ENCODE measurements at places on chromosomes 2 and 18.

GRCh38 chr2:160425434-160426151, 68.0 kb downstream of the RBMS1 start:
- no peak for DNase-seq

DNA sequence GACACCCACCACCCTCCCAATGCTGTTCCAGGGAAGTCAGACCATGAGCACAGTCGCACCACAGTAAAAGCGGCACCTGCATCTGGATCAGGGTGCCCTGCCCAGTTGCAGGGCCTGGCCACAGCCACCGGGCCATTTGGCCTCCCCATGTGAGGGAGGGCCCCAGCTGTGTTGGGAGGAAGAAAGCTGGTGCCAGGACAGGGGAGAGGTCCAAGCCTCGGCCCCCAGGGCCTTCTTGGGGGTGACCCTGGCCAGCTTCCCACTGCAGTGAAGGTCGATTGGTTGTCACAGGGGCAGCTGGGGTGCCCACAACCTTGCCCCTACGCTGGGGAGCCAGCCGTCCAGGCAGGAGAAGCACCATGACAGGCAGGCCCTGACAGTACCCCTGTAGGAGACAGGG, 183.2 kb upstream of the RAB6C start:
- no peak for DNase-seq

DNA sequence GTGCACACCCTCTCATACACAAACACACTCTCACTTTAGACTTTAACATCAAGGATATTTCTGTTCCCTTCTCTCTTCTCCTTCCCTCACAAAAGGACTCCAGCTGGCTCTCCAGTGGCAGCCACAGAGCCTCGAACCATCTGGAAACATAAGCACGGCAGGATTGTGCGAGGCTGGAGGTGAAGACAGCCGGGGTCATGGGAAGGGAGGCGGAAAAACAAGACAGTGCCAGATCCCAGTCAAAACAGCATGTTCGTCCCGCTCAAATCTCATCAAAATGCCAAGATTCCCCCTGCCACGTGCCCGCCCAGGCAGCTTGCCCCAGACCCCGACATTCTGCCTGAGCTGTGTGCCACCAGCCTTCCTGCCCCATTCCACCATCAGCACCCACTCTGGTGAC, 180.3 kb downstream of the ZBTB7C start:
- no peak for DNase-seq

DNA sequence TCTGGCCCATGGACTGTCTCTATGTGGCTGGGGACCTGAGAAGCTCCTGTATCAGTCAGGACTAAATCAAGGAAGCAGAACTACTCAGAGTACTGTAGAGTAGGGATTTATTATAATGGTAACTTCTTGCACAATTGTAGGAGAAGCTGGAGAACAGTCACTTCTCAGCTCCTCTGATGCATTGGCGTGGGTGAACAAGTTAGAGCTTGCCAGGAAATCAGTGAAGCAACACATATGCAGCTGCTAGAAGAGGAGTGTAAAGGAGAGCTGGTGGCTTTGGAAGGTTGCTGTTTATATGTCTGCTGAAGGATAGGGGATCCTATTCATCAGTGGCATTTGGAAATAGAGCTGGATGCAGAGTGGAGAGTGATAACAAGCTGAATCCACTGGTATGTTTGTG, 215.5 kb upstream of the CWC22 start:
- DNase-seq, result no peak

GRCh38 chr2:16671760-16672159, 6.1 kb upstream of the CYRIA start:
- DNase-seq, result no peak

DNA sequence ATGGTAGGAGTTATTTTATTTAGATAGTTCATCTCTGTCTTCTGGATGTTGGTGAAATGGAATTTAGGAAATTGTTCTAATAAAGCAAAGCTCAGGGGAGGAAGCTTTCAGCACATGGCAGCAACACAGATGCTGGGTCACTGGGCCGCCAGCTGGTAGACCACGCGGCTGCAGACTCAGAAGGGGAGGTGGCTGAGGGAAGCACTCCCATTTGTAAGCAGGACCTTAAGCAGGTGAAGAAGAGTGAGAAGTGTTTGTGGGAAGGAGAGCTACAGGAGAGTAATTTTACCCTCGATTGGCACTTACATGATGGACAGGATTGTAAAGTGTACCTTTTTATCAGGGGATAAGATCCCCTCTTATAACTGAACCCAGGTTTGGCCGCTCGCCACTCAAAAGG, 24.4 kb downstream of the NMS start:
- DNase-seq, result no peak

DNA sequence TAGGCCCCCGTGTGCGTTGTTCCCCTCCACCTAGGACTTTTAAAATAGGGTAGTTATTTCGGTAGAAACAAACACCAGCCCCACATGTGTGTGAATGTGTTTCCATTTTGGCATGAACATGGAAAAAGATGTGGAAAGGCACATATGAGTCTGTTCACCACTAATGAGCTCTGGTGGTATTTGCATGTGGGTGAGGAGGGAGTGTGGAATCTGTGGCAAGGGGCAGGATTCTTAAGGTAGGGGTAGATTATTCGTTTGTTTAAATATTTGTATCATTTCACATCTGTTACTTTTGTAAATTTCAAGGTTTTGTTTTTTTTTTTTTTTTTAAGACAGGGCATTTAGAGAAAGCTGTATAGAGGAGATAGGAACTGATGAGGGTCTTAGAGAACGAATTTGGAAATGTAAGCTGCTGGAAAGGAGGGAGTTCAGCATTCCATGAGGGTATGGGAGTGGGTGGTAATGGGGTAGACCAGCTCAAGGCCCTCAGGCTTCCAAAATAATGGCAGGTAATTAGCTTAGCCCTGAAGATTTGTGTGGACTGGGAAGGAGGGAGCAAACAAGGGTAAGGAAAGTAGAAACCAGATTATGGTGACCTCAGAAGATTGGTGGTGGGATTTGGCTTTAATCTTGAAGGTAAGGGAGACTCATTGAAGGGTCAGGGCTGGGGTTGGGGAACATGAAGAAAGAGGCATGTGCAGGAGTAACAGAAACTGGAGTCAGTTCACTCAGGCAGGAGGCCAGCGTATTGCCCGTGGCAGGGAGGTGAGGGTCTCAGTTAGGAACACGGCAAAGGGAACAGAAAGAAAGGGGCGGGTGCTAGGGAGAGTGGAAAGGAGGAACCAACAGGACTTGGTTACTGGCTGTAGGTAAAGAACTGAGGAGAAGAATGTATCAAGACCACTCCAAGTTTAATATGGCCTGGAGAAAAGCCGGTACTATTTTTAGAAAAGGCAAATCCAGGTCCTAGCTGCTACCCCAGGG, 123.6 kb downstream of the PLB1 start:
- DNase-seq, result no peak

- DNase-seq, result no peak
Measured at GRCh38 chr2:159053161-159054031, 85.0 kb downstream of the TANC1 start.

- no peak for DNase-seq
Measured at GRCh38 chr2:215984661-215985060, 28.7 kb downstream of the MREG start.

GRCh38 chr2:5365871-5366461, 326.2 kb upstream of the SOX11 start:
- DNase-seq, result no peak

DNA sequence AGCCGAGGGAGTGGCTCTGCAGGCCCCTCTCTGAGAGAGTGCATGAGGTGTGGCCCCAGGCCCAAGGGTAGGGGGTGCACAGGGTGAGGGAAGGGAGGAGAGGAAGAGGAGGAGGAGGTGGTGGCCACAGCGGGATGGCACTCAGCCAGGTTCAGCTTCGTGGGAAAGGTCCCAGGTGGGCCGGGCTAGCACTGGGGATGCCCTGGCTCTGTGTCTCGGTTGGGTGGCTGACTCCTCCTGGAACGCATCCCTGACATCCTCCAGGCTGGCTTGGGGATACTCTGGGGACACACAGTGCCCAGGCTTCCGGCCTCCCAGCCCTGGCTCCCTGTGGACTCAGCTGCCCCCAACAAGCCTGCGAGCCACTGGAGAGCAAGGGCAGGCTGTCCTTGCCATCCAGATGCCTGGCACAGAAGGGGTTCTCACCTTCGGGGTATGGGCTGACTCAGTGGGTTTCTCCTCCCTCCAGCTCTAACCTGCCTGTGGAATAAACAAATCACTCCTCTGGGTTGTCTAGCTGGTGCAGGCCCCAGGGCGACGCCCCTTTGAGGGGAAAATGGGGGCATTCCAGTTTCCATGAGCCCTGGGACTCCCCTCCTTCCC, 582 bp upstream of the ZAP70 start:
- no peak for DNase-seq

DNA sequence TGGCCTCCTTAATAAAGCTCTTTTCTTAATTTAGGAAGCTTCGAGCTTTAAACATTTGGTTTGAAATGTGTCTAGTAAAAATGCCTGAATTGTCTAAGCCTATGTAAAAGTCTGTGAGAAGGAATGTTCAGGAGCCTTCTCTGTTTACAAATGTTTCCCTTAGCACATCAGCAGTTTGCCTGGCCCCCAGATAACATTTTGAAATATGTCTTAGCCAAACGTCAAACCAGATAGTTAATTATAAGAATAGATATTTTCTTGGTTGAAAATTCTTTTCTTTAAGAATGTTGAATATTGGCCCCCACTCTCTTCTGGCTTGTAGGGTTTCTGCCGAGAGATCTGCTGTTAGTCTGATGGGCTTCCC, 498.6 kb downstream of the CCDC85A start:
- no peak for DNase-seq

DNA sequence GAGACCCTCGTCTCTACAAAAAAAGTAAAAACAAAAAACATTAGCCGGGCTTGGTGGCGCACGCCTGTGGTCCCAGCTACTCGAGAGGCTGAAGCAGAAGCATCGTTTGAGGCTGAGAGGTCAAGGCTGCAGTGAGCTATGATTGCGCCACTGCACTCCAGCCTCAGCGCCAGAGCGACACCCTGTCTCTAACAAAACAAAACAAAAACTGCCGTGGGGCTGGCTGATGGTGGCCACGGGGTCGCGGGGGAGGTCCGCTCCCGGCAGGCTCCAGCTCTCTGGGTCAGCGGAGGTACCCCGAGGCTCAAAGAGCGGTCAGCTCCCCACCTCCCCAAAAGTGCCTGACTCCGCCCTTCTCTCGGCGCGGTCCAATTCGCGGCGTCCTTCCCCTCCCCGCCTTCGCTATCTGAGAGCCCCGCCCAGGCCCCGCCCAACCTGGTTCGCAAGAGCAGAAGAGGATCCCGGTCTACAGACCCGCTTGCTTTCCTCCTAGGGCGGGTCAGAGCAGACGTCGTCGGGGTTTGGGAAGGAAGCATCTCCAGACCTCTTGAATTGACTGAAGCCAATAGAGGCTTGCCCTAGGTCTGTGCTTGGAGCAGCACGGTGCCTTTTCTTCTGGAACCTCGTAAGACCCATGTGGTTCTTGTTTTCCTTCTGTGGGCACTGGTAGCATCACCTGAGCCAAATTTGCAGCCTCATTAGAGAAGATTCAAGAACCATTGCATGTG, 7.8 kb downstream of the RAX start:
- DNase-seq, result no peak

- no peak for DNase-seq
Measured at GRCh38 chr18:46917803-46918600, 600 bp downstream of the KATNAL2 start.

DNA sequence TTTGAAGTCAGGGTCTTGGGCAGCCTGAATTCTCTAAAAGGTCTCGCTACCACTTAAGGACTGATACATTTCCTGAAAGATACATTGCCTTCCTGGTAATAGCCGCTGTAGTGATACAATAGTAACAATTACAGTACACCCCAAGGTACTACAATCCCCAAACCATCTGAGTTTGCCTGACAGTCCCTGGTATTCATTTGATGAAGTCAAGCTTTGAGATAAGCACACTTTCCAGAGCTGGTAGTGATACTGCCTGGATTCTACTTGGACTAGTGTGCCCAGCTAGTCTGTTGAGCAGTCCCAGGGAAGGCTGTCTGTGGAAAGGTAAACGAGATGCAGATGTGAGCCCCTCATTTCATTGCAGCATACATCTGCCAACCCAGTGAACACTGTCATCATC, 24.4 kb upstream of the ITGB6 start:
- no peak for DNase-seq

DNA sequence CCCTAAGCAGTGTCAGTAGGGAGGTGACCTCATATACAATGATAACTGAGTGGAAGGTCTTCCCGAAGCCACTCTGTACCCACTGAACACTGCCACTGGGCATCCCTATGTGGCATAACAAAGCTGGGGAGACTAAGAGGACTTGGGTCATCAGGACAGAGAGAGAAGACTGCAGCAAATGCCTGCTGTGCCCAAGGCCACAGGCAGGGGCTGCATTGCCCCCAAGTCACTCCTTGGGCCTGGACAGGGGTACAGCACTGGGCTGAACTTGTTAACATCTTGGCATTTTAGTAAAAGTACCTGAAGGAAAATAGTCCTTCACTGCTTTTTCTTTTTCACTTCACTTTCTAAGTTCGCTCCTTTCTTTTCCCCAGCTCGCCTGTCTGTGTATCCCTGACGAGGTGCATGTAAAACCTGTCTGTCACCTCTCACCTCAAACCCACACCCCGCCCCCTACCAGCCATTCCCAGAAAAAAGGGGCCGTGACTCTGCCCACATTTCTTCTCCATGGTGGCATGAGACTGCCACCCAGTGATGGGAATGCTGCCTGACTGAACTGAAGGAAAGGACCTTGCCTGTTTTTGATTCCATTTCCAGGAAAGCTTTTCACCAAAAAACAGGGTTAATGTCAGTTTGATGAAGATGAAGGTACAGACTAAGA, 62.9 kb downstream of the MTHFD2 start:
- no peak for DNase-seq

DNA sequence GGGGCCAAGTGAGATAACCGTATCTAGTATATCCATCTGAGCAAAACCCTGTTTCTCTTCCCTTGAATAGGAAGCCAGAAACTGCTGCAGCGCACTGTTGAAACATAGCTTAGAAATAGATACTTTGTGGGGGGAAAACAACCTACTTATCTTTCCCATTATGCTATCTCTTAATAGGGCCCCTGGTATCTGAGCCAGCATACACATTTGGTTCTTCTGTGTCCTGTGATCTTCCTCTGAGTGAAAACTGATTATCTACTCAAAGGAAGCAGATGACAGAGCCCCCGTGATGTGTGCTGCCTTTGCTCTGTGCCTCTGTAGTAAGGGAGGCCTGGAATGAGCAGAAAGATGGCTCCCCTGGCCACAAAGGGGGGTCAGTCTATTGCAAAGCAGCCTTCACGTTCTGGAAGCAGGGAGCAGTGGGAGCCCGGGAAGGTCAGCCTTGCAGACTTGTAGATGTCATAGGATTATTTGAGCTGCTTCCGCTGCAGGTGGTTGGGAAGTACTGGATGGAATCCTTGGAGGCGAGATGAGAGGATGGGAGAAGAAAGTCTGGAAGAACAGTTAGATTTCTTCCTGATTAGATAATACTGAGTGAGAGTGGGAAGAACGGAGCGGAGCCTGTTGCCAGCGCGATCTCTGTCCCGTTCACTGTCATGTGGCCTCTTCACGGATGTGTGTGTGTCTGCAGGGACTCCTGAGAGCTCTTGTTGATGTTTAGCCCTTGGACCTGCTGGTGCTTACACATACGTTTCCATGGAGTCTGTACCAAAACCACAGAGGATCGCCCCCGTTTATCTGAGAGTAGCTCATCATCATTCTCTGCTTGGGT, 150.1 kb downstream of the AGAP1 start:
- DNase-seq, result no peak

- DNase-seq, result no peak
Measured at GRCh38 chr2:9653485-9654271, 22.9 kb upstream of the YWHAQ start.
